EL (cell line): ENCODE measurements at places on chromosomes 4 and X.

- no peak for DNase-seq
Observed at GRCh38 chr4:68951078-68951805, at the start of gene UGT2A3. Gene UGT2A3 (minus strand): TSS chr4:68951804. CDS start chr4:68951760, 44 bp downstream.

- no peak for DNase-seq
Observed at GRCh38 chr4:123110147-123110546, 187.8 kb upstream of the NUDT6 start.

- no peak for DNase-seq
Observed at GRCh38 chrX:95911062-95911461, 773.6 kb upstream of the DIAPH2 start.

DNA sequence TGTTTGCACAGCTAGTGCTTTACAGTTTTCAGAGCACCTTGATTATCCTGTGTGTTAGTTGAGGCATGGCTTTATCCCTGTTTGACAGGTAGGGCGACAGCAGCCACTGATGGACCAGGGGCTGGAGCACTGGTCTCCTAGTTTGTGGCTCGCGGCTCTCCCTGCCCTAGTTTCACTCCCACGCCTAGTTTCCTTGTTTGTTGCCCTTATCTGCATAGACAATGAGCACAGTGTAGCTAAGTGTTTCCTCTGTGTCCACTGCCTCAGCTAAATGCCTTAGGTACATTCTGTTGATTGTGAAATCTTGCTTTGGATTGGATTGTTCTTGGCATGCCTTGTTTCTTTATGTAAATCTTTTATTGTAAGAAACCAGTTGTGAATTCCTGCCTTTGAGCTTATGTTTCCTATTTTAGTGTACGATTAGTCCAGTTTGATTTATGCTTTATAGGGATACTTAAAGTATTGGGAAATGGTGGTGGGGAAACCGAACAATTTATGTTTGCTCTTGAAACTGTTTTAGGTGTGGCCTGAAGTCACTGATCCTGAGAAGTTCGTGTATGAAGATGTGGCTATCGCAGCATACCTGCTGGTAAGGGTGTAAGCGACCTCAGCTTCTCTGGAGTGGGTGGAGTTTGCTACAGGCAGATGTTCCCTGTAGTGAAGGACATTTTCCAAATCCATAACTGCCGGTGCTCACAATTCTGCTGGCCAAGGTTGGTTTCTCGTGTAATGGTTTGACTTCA, 11.0 kb downstream of the TRMT44 start:
- DNase-seq: no peak

- no peak for DNase-seq
Observed at GRCh38 chr4:7466904-7467303, 32.2 kb upstream of the PSAPL1 start.

DNA sequence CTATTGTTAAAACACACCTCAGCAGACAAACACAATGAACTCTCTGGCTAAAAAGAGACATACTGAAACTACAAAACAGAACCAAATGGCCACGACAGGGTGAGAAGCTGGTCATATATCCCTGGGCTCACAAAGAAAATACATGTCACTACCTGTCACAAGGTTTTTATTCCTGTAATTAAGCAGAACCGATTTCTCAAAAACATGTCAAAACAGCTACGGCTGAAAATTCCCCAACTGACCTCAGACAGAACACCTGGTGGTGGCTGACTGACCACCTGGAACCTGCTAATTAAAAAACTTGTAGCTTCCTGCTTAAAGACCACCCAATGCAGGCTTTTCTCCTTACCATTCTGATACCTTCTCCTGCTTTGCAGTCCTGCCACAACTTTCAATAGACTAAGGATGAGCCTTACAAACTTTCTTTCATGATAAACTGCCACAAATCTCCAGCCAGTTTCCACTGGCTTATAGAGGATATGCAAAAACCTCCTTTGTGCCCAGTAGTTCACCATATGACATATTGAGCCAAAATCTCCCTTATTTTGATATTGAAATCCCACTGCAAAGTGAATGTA, 571.9 kb downstream of the SPOCK3 start:
- DNase-seq: no peak

DNA sequence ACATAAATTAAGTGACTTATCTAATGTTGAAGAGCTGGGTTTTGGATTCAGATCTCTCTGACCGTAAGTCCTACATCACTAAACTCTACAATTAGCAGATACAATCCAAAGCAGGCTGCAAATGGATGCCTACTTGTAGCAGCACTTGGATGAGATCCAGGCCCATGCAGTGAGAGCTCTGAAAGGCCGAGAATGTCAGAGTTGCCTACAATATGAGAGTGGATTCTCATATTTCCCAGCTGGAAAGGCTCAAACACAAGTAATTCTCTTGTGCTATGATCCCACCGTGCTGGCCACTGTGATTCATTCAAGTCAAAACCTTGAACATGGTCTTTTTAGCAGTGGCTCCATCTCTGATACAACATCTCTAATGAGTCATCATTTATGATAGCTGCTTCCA, 125.4 kb upstream of the CHRDL1 start:
- DNase-seq: no peak

DNA sequence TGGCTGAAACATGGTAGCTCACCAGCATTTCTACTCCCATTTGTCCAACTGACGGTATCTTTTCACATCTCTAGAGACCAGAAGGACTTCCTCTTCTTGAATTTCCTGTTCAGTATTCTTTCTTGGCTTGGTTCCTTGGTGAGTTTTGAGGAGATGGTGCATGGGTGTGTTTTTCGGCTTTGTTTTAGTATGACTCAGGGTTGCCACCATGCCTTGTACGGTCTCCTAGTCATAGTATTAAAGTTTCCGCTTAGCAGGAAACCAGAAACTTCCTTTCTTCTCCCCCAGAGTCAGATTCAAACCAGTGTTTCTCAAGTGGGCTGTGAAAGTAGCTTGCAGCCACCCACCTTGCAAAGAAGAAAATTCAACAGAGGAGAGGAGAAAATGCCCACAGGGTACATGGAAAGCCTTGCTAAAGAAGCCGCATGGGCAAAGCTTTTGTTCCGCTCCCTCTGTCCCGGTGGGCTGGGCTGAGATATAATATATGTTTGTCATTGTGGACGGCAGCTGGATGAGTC, 5.7 kb downstream of the CD99 start:
- peak; percentile 92 for DNase-seq

GRCh38 chr4:15695240-15695699, 7.6 kb upstream of the BST1 start:
- DNase-seq: peak; percentile 97

- DNase-seq: no peak
Observed at GRCh38 chr4:114926583-114926982, 186.8 kb downstream of the NDST4 start.

GRCh38 chr4:177532358-177532757, 90.1 kb upstream of the AGA start:
- DNase-seq: no peak

DNA sequence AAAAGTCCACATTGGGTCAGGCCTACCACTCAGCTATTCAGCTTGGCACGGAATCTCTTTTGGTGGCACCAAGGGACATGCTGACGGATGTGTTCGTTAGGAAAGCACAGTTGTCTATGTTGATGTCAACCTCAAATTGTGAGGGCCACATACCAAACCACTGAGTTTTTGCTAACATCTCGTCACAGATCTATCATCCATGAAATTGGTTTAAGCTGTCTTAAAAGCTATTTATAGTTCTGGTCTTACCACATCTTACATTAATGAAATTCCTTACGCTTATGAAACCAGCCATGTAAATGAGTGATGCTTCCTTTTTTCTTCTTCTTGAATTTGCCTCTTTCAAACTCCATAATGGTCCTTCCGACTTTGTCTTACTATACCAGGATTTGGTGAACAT, 101.5 kb downstream of the MGST2 start:
- DNase-seq: peak; percentile 38

GRCh38 chr4:70306076-70306475, 28.7 kb upstream of the CABS1 start:
- no peak for DNase-seq
